ENCODE measurements at places on chromosomes 1 and 21.
A peak's percentile ranks its signal among the peaks of the same experiment; 100 is the strongest.

DNA sequence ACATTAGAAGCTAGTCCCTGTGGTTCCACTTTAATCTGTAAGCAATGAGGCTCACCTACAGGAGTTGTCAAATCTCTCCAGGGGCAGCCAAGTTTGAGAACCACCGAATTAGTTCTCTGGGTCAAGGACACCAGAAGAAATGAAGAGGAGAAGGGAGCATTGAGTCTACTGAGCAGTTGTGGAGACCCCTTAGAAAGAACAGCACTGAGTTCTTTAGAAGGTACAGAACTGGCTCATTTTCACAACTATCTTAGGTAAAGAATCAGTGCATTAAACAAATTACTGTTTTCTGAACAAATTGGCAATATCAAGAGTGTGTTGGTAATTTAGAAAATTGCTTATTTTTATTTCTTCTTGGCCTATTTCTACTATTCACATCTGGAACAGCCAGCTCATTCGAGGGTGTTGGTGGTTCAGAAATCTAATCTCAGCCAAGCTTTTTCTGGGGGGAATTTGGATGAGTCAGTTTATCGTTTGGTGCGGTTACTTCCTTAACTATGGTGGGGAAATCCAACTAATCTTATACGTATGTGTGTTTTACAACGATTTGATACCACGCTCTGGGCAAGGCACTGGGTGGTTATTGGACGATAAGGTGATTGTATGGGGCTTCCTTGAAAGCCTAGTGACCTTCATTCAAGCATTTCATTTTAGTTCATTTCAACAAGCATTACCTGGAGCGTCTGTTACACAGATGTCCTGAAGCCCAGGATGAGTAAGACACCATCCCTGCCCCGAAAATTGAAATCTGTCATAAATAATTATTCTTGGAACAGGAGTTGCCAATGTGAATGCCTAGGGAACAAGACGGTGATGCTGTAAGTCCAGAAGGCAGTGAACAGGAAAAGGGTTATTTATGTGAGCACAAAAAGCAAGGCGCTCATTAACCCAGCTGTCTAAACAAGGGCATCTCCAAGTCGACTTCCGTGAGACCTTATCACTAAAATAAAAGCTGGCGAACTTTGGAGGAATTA, 52.0 kb upstream of the TMPRSS2 start:
- no peak for DNase-seq

GRCh38 chr1:172286629-172287076, 133.8 kb upstream of the C1orf105 start:
- DNase-seq: no peak

DNA sequence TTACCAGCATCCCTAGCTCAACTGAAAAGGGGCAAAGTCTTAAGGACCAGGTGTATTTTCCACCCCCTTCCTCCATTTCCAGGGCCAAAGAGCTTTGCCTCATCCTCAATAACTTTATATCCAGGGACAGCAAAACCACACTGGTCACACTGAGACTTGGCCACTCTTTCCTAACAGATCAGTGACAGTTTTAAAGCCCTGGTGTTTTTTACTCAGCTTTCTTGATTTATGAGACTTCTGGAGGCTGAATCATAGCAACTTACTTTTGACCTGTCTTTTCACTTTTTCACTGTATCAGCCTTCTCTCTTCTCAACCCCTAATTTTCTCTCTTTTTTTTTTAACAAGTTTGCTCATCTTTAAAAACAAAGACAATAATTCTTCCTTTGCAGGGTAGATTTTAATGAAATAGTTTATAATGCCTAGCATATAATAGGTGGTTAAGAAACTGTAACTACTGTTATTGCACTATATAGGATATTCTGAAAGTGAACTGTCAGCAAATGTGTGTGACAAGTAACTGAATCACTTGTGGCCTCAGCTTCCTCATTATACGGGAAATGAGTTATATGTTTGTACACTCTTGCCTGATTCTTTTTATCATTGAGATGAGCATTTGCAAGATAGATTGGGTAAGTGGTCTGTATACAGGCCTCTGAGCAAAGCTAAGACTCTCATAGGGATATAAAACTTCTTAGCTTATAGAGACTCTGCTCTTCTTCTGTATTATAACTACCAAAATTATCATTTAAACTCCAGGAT, 19.7 kb upstream of the DYNLT5 start:
- DNase-seq: no peak

DNA sequence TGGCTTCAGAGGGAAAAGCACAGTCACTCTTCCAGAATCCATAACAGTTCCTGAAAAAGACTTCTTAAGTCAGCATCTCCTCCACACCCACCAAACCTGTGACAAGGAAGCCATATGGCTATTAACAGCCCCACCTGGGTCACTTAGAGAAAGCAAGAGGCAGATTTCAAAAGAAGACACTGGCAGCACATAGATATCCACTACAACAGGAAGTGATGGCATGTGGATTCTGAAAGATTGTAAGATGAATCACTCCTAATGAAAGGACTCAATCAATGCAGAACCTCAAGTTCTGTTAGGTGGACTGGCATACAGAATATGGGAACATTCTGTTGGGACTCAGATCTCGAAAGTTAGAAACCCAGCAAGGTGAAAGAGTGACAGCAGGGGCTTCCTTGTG, 365.9 kb downstream of the TGFB2 start:
- DNase-seq: no peak

DNA sequence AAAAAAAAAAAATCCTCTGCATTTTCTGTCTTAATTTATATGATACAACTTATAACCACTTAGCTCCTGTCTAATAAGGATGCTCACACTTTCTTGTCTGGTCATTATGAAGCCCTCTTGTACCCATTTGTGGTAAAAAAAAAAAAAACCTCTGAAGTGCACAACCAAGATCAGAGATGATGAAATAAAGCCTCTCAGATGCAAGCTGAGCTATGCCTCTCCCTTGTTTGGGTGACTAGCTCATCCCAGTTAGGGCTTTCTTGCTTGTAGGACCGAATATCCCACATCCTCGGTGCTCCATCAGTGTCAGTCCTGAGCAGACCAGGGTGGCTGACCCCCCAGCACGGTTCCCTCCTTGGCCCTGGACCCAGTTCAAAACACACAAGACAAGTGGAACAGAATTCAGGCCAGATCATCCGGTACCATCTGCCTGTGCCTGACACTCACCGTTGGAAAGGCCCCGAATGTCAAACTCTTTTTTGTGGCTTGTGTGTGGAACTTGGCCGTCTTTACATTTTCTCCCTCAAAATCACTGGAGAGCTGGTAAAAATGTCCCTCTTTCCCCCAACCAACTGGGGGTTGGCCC, 6.3 kb upstream of the SELENON start:
- no peak for DNase-seq

DNA sequence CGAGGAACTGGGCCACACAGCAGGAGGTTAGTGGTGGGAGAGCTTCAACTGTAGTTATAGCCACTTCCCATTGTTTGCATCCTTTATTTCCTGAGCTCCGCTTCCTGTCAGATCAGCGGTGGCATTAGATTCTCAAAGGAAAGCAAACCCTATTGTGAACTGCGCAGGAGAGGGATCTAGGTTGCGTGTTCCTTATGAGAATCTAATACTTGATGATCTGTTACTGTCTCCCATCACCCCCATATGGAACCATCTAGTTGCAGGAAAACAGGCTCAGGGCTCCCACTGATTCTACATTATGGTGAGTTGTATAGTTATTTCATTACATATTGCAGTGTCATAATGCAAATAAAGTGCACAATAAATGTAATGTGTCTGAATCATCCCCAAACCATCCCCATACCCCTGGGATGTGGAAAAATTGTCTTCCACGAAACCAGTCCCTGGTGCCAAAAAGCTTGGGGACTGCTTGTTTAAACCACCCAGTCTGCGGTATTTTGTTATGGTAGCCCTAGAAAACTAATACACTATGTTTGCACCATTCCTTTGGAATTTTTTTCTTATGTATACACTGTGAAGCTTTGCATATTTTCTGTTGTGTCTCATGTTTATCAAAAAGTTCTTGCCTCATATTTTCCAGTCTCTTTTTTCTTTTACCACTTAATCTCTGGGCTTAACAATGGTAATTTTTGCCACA, 136.6 kb upstream of the IVNS1ABP start:
- DNase-seq: no peak

GRCh38 chr1:91750398-91750996, 135.5 kb downstream of the TGFBR3 start:
- no peak for DNase-seq

DNA sequence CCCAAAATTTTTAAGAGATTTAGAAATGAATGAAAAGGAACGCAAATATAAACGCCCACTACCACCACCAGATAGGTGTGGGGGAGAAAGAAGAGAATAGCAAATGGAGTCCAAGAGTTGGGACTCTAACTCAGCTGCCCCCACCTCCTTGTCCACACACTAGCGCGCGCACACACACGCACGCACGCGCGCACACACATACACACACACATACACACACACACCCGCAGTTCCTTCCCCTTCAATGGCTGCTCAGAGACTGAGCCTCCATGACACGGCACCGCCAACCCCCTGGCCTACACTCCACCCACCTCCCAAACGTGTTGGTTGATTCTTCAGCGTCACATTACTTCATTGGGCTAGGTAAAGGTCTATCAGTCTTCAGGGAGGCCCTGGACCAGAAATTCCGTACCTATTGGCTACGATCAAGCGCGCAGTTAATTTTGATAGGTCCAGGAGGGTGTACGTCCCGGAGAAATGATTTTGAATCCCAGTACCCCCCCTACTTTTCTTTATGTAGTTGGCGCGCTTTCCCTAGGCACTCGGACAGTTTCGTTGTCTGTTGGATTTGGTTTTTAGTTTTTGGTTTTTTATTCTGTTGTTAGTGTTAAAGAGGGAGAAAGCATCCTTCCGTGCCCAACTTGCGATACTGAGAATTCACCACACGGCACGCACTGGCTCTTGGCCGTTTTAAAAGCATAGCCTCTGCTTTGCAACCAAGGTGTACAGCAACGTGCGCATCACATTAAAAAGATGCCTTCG, at the start of gene ANP32E:
TSS of gene ANP32E (minus strand) at position 261 of the 762 bp plus-strand sequence. CDS start 326 bp downstream, outside the sequence.
- peak; percentile 100 for DNase-seq

GRCh38 chr1:16191916-16192546, 20.4 kb downstream of the ARHGEF19 start:
- DNase-seq: no peak

DNA sequence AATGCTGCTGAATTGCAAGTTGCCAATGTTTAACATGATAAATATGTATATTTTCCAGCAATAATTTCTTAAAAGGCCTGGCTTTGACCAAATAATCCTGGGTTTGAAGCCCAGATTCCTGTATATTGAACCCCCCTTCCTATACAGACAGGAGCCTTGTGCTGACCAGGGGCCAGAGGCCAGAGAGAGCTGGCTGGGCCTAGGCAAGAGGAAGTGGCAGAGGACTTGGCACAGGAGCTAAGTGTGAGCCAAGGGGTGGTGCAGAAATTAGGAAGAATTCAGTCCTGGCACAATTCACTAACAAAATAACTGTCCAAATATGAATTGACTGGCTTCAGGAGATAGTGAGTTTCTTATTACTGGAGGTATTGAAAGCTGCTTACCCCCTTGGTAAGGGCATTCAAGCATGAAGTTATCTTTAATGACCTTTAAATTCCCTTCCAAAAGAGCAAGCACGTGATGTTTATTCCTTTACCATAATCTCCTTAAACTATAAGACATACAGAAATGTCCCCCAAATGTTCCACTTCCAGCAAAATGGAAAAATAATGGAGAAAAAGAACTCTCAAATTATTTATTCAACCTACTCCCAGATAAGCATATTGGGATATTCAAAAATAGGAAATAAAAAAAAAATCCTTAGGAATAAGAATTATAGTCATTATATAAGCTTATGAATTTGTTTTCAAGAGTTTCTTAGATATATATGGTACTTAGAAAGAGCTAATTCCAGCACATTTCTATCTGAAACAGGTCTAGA, 26.6 kb downstream of the NIBAN1 start:
- peak; percentile 70 for DNase-seq

- DNase-seq: peak; percentile 66
These were observed 64.6 kb upstream of the SPAG17 start for GRCh38 chr1:118249641-118250040.

DNA sequence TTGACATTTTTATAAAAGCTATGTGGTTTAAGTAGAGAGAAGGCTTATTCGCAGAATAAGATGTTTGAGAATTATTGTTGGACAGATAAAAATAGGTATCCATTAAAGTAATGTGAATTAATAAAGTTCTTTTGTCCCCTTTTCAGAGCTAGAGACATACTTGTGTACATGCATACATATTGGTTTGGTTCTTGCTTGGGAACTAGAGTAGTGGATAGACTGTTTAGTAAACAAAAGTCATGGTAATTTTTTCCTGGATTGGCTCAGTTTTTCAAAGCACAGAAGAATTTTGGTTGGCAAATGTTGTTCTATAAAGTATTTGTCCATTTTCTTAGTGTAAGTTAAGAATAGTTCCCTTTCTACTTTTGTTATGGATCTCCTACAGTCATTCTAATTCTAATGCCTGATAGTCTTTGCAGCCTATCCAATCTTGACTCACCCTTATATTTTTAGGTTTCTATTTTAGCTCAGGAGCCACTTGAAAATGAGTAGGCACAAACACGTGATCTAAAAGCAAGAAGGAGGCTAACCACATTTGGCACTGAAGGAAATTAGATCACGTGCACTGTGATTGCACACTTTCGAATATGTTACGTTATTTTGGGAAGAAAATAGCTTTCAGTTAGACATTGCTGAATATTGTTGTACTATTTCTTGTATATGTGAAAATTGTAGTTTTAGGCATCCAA, 47.0 kb downstream of the RABGAP1L start:
- no peak for DNase-seq

GRCh38 chr1:19260211-19261138, 8.9 kb downstream of the MRTO4 start:
- DNase-seq: peak; percentile 36

DNA sequence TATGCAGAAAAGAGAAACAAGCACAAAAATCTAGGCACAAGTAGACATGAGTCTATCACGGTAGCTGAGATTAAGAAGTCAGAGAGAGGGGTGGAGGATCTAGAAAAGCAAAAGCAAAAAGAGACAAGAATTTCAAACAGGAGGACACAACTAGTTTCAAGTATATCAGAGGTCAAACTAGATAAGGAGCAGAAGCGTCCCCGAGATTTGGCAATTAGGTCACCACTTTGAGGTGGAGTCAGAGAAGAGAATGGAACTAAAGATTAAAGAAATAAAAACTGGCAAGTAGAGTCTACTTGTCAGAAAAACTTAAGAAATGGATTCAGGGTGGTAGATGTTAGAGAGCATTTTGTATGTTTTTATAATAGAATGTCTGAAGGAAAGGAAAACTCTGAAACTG, 2.3 kb downstream of the SF3B4 start:
- no peak for DNase-seq
